ENCODE measurements at places on chromosomes 7 and 10. TPM values are rescaled to one million over a fixed set of nuclear protein-coding genes. Genes with fewer than 3 reads are reported as not detected.

BLNK gene
- total RNA-seq = not detected

FOXI2 gene
- total RNA-seq = not detected

SH2D4B gene
- 0.17 TPM for total RNA-seq

EPO gene
- total RNA-seq = not detected

OGDHL gene
- not detected for total RNA-seq

APBB1IP gene
- total RNA-seq = 59.3 TPM

All from T-helper 1 cell treated with Interleukin-12 subunit alpha and Interleukin-12 subunit beta and Interleukin-4 antibody, amounts not matched to agents 30 ng/mL and 1 ng/mL, for 36 hours (primary cell).